ENCODE measurements at places on chromosomes 3 and 15.

DNA sequence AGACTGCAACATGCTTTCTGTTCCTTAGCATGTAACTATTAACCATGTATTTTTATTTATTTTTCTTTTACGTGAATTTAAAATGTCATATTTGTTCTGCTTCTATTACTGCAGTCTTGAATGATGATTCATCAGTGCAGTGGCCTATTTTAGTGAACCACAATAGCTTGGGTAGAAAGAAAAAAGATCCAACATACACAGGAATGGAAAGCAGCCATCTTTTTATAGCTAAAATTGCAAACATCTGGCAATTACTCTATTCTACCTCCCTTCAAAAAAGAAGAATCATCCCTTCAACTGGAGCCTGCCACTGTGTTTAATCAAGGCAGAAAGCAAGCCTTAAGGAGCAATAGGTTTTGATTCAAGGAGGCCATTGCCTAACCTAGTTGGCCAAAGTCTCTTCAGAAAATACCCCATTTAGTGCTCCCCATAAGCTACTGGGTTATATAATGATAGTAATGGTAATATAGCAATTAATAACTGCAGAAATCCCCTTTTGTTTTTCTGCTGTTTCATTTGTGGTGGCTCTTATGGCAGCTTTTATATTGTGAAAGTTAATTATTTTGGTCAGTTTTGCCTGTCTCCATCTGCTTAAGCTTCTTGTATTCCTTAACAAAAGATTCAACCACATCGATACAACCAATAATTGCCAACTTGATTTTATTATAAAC, 267.3 kb downstream of the LPP start:
- DNase-seq = peak; percentile 78

DNA sequence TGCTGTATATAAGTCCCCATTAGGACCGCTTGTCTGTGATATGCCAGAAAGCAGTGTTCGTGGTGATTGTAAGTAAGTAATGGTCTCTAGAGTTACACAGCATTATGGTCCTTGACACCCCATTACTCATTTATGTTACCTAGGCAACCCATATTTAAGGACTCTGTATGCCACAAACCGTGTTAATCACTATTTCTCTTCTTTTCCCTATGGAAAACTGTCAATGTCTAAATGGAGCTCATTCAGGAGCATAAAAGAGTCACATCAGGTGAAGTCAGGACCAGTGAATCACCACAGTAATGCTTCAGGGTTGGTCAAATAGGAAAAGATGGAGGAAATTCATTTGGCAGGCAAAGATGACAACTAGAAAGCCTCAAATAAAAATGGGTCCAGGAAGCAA, 146.6 kb upstream of the PEX5L start:
- no peak for DNase-seq

DNA sequence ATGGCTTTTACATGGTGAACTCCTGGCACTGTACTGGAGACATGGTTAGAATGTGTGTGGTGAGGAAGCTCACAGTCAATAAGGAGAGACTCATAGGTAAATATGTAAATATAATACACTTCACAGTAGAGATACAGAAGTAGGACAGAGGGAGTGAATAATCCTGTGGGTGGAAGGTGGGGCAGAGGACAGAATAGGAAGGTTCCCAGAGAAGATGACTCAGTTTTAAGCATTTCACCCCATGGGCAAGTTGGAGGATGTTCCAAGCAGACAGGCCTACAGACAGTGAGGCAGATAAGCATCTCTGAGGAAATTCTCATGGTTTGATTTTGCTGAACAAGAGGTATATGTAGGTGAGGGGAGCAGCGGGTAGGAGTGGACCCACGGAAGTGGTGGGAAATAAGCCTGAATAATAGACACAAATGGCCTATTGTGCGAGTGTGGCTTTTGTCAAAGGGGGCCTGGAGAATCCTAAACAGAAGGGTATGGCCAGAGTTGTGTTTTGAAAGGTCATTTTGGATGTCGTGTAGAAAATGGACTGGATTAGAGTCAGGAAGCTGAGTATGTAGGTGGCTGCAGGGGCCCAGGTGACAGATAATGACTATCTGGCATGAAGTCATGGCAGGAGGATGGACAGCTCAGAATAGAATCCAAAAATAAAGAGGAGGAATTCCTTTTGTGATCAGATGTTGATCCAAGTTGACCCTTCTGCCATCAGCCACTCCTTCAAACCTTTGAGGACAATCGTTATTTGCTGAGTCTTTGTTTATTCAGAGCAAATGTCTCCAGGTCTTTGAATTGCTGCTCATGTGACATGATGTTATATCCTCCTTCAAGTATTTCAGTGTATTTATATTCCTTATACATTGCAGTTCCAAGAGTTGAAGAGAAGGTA, 97.3 kb upstream of the THRB start:
- DNase-seq = peak; percentile 64

DNA sequence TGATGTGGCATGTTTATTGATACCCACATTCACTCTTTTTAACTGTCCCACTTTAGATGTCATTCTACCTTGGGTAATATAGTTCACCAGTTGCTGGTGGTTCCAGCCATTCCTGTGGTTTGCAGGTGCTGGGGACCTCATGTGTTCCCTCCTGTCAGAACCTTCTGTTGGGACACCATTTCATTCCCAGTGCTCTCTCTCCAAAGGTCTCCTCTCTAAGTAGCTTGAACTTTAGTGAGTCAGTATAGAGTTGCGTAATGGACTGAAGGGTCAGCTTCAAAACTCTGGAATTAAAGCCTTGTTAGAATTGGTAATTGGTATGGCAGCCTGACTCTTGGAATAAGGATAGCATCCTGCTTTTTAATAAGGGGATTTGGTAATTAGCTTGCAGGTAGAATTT, 108.5 kb downstream of the PLCL2 start:
- peak; percentile 62 for DNase-seq

- DNase-seq = no peak
Measured at GRCh38 chr3:124593442-124593829, 136.8 kb upstream of the UMPS start.

DNA sequence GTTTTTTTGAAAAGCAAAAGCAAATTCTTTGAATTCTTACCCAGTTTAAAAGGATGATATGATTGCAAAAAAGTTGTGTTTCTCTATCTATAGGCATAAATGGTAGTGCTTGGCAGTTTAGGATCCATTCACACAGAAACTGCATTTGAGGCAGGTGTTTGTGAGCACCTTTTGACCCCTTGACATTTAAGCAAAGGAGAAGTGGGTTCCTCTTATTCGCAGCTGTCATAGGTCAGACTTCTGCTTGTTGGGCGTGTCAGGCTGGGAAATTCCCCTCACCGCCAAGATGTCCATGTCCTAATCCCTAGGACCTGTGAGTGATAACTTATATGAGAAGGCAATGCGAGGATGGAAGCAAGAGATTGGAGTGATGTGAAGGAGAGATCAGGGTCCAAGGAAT, 67.4 kb downstream of the SH3GL3 start:
- DNase-seq = no peak

DNA sequence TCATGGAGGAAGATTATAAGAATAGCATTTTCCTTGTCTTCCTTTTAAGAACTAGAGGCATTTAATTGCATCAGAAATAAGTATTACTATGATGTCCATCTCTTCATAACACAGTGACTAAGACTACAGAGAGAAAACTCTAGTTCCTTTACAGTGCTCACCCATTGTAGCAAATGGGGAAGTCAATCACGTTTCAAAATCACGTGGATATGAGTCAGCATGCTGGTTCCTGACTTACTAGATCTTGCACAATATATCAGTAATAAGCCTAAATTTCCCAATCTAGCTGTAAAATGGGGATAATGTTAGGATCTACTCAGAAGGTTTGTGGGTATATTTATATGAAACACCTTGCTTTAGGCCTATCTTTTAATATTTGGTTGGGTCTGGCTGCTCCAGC, 254.8 kb upstream of the EOMES start:
- peak; percentile 79 for DNase-seq

GRCh38 chr3:61446341-61446740, 115.0 kb upstream of the PTPRG start:
- DNase-seq = no peak

- no peak for DNase-seq
Measured at GRCh38 chr3:1056744-1057143, 36.1 kb upstream of the CNTN6 start.

DNA sequence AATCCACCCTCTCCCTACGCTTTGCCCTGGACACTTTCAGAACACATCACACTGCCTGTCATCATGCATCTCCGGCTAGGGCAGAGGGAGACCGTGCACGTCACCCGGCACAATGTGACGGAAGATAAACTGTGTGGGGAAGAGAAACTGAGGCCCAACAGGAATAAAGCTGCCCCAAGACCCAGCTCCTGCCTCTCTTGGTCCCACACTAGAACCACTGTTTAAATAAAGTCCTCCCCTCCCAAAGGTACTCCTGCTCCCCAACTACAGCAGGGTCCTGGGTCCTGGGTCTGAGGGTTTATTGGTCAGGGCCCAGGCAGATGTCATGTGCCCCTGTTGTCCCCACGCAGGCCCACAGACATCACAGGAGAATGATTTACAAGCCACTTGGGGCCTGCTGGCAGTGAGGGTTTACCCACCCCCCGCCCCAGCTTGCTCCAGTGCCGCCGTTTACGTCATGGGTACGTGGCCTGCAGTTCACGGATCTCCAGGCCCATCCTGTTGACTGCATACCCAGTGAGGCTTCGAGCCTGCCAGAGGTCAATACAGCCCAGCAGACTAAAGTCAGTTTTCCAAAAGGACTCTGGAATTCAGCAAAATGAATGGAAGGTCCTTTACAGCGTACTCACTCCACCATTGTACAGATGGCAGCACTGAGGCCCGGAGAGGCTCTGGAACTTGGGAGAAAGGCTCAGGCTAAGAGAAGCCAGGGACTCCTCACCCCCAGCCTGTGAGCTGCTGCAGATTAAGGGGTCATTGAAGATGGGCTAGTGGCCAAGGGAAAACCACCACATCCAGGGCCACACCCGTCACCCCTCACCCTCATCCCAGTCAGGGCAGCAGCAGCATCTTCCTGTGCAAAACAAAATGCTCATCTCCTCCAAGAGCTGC, 23.2 kb downstream of the ALS2CL start:
- no peak for DNase-seq

DNA sequence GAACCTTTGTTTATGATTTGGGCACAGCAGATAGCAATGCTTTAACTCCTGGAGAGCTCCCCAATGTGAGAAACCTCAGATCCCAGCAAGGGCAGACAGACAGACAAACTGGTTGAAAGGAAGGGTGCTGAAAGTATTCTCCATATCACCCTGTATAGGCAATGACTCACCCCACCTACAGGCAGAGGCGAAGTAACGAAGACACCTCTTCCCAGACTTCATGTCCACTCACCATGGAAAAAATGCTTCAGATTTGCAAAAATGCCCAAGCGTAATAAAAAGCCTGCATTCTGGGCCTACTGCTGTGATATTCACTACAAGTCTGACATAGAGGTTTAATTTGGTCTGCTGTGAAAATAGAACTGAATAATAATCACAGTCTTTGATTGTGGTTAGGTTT, 50.5 kb downstream of the THBS1 start:
- DNase-seq = no peak

GRCh38 chr3:184567946-184568559, 6.5 kb downstream of the EPHB3 start:
- no peak for DNase-seq

DNA sequence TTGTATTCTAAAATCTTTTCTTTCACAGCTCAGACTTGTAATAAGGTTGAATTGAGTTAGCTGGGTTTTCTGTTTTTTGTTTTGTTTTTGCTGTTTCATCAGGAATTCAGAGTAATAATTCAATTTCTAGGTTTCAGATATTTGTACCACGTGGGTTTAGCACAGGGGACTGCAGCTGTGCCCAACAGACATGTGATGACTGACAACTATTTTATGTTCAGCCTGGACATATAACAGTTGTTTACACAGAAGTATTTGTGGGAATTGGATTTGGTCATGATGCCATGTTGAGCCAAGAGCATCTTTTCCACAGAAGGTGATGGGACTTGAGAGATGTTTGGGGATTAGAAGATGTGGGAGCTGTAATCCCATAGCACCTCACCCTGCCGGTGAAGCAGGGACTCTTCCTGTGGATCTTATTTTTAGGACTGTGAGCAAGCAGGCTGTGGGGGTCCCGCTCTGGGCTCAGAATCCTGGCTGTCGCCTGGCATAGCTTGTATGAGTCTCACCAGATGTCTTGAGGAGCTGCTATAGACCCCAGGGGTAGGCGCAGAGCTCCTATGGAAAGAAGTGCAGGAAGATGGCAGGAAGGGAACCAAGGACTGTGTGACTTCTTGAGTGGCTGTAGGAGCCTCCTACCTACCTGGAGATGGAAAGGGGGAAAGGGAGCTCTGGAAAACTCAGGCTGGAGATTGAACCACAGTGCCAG, 23.7 kb downstream of the PXYLP1 start:
- no peak for DNase-seq

DNA sequence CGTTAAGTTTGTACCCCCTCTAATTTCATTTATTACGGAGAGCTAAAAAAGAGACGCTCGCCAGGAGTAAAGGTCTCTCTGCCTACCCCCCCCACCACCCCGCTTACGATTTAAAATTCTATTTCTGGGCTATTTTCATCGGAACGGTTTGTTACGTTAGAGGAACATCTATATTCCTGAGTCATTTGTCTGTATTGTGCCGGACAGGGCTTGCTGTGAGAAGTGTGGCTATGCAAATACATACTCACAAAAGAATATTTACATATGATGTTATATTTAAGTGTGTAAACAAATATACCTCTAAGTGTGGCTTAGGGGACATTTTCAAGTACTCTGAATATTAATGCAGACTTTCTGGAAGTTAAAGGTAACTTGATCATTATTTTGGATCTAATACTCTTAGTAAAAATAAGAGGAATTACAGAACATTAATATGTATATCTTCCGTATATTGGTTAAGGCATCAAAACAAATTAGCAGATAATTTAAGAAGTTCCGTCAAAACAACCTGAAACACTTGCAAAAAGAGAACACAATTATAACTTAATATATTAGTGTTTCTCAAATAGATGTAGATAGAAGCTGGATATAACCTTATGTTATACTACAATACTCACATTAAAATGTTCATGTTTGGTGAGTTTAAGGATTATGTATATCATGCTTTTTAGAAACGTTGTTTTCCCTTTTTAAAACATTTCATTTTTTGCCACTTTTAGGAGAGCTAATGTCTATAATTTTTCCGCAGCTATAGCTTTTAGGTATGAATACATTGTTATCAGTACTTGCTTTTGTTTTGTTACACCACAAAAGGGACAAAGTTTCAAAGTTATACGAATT, 1.6 kb upstream of the SHOX2 start:
- DNase-seq = no peak

DNA sequence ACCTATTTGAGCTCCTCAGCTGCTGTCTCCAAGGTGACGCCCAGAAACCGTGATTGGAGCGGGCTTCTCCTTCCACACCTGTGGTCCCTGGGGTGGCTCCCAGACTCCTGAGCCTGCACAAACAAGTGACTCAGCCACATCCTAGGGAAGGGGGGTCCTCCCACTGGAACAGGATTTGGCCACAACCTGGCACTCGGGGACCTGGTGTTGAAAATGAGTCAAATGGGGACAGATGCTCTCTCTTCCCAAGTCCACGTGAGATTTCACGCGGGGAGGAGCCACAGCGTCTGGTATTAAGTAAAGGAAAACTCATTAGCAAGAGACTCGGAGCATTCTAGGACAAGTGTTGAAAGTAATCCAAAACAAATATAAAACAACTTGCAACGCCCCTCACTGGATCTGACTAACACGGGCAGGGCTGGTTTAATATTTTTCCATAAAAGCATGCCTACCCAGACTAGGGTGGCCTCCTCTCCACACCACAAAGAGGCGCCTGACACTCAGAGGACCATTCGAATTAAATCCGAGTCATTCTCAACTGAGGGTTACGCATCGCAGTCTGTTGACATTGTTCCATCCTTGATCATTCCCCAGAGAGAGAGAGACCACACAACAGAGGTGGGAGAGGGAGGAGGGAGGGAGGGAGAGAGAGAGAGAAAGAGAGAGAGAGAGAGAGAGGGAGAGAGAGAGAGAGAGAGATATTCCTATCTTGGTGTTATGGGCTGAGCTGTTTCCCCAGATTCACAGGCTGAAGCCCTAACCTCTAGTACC, 74.4 kb downstream of the MGLL start:
- peak; percentile 80 for DNase-seq

Measured in cardiac fibroblast (primary cell).